NCI-H2081 treated with DMSO at 0.1 percent for 48 hours (cell line): ENCODE measurements at places on chromosomes 12 and 14.
A peak's percentile ranks its signal among the peaks of the same experiment; 100 is the strongest.

GRCh38 chr14:91911474-91912032, 35.9 kb downstream of the FBLN5 start:
- DNase-seq, result no peak

GRCh38 chr14:53955671-53956426, 776 bp downstream of the BMP4 start:
- DNase-seq, result no peak

GRCh38 chr12:68370006-68370590, 37.9 kb upstream of the MDM1 start:
- DNase-seq, result no peak

GRCh38 chr12:74641694-74642093, 104.1 kb downstream of the ATXN7L3B start:
- DNase-seq, result no peak

GRCh38 chr12:53949631-53950436, 4.9 kb upstream of the HOXC12 start:
- DNase-seq, result no peak

DNA sequence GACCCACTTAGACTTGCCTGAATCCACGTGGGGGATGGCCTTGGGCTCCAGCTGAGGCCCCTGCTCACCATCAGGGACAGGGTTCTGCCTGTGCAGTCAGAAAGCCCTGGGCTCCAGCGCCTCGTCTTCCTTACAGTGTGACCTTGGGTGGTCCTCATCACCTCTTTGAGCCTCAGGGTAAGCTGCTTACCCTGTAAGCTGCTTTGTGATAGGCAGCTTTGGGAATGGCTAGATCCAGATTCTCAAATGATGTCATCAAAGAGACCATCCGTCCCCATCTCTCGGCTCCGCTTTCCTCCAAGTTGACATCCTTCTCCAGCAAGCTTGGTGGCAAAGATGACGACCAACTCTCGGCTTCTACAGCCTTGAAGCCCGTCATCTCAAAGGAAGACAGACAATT, 127.0 kb downstream of the ADCK1 start:
- no peak for DNase-seq

DNA sequence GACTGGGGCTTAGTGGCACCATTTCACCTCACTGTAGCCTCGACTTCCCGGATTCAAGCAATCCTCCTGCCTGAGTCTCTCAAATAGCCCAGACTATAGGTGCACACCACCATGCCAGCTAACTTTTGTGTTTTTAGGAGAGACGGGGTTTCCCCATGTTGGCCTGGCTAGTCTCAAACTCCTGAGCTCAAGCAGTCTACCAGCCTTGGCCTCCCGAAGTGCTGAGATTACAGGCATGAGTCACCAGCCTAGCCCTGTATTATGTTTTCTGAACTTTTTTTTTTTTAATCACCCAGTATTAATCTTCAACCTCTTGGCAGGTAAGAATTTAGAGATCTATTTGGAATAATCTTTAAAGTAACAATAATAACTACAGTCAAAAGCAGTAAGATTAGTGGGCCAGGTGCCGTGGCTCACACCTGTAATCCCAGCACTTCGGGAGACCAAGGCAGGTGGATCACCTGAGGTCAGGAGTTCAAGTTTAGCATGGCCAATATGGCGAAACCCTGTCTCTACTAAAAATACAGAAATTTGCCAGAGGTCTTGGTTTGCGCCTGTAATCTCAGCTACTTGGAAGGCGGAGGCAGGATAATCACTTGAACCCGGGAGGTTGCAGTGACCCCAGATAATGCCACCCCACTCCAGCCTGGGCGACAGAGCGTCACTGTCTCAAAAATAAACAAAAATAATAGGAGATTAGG, 8.6 kb downstream of the NANOG start:
- no peak for DNase-seq

GRCh38 chr14:20409226-20409625, 4.1 kb downstream of the TEP1 start:
- no peak for DNase-seq

DNA sequence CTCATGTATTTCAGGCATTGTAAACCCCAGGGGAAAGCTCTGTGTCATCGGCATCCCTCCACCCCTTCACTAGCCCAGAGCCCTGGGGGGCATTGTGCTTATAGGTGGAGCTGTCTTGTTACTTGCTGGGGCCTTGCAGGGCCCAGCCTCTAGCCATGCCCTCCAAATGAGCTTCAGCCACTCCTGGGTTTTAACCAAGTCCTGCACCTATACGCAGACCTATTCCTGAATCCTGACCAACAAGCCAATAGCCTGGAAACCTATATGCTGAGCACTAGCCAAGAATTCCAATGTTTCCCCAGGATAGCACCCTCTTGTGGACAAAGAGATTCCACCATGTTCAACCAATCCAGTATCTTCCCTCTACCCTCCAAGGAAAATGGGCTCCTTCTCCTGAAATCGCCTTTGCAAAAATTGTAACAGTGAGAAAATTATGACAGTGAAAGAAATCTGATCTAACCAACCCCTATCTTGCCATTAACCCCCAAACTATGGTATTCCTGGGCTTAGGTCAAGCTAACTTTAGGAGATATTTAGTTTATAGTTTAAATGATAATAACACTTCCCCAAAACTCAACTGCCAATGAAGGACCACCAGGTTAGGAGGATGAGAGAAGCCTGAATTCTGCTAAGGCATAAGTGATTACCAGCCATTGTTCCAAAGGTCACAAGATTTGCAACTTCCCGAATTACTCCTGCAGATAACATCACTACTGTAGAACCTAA, 55.5 kb downstream of the TTC7B start:
- peak; percentile 6 for DNase-seq

DNA sequence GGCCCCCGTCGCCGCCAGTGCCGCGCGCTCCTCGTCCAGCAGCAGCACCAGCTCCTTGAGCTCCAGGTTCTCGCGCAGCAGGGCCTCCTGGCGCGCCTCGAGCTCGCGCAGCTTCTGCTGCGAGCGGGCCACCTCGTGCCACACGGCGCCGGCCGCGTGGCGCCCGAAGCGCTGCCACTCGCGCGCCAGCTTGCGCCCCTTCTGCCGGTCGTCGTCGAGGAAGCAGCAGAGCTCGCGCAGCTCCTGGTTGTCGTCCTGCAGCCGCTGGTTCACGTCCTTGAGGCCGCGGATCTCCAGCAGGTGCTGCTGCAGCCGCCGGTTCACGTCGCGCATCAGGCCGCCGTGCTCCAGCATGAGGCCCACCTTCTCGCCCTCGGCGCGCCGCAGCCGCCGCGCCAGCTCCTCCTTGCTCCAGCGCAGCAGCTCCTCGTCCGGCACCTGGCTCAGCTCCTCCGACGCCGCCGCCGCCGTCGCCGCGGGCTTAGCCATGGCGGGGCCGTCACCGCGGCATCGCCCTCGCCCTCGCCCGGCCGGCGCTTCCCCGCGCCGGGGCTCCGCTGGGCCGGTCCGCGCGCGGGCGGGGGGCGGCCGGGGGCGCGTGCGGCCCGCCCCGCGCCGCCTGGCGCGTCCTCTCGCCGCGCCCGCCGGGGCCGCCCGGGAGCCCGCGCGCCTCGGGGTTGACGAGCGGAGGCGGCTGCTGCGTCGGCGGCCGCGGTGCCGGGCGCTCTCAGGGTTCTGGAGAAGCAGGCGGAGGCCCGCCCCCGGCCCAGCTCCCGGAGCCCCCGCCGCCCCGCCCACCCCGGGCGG, at the start of gene CCDC85C:
Gene CCDC85C, minus strand, starts transcription at position 737 of the 807 bp plus-strand sequence. Its CDS starts 248 bp downstream, at position 489.
- no peak for DNase-seq

DNA sequence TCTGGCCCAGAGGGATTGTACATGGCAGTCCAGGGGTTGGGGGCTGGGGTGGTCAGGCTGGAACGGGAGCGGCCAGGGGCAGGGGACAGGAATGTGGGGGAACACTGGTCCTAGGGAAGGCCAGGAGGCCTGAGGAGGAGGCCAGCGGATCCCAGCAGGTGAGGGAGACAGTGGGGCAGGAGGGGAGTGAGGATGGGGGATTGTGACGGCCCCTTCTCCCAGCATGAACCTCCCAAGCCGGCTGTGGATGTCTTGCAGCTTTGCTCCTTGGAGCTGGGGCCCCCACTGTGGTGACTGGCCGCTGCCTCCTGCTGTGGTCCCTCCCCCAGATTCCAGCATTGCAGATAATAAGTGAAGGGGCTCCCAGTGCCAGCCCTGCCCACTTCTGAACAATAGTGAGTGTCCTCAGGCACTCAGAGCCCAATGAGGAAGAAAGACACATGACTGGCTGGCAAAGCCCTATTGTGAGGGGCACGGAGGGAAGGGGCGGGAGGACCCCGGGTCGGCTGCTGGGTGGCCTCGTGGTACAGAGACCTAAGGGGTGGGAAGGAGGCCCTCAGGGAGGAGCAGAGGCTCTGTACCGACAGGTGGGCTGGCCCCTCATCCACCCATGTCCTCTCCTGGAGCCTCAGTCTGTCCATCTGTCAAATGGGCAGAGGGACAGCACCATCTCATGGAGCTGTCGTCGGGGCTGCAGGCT, 215.0 kb downstream of the KIF26A start:
- DNase-seq, result no peak

- peak; percentile 100 for DNase-seq
Observed at GRCh38 chr12:16330560-16330959, 16.9 kb upstream of the MGST1 start.

DNA sequence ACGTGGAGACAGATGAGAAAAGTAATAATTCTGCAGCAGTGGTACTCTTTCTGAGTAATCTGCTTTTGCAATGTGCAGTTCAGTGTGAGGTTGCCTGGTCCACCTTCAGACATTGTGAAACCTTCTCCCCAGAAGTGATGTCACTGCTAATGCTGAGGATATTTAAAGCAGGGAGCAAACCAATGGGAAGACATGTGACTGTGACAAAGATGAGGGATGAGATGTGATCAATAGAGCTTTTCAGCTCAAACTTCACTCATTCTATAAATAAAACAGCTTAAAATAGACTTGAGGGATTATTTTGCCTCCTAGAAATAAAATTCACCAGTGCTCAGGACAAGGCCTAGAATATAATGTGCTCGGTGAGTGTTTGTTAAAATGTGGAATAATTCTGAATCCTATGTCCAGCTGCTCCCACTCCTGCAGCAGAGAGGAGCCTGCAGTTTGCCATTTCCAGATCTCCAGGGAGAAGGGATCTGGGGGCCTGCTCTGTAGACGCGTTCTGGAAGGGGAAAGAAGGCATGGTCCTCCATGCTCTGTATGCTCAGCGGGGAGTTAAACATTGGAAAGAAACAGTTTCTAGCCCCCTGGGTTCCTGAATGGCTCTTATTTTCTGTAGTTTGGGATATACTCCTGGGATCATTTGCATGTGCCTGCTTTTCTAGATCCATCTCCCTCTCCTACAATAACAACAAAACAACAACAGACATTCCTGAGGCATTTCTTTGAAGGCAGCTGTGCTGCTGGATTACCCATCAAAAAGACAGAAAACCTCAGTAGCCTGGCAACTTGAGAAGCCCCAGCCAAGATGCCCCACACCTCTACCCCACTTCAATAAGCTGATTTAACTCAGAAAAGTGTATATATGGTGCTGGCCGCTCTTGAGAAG, 8.9 kb downstream of the SLC7A8 start:
- no peak for DNase-seq

GRCh38 chr14:105856676-105857219, 330.4 kb downstream of the TMEM121 start:
- DNase-seq, result no peak

- no peak for DNase-seq
Observed at GRCh38 chr12:110689281-110690126, 589 bp upstream of the HVCN1 start.

- no peak for DNase-seq
Observed at GRCh38 chr14:20524027-20524426, 18.7 kb downstream of the RNASE10 start.

- no peak for DNase-seq
Observed at GRCh38 chr12:84805474-84805858, 107.1 kb downstream of the SLC6A15 start.

GRCh38 chr14:95713596-95714371, at the start of gene TCL1A:
TSS of gene TCL1A (minus strand) at chr14:95714125. CDS start at chr14:95714066, 59 bp downstream.
- DNase-seq, result no peak

DNA sequence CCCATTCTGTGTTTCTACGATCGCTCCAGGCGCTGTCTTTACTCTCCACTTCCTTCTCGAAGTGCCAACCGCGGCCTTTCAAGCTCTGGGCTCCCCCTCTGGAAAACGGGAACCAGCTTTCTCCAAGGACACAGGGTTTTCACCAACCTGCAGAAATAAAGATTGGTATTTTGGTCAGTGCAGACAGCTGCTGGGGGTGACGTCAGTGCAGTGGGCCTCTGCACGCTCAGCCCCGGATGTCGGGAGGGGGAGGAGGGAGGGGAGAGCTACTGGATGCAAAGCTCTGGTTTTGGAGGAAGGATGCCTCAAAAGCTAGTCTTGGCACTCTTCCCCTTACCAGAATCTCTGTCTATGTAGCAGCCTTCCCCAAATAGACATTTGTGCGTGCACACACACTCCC, 19.9 kb downstream of the HRK start:
- DNase-seq, result no peak

DNA sequence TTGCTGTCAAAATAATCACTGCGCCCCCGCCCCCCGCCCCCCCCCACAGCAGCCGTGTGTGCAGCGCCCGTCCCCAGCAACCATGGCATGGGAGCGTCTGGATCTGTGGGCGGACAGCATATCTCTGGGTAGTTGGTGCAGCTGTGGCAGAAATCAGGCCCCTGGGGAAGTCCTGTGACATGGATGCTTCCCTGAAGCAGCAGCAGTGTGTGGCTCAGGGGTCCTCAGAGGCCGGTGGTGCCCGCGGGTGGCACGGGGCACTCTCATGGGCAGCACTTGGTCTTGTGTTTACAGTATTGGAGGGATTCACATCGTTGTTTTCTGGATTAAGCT, 19.2 kb downstream of the XRCC3 start:
- no peak for DNase-seq

DNA sequence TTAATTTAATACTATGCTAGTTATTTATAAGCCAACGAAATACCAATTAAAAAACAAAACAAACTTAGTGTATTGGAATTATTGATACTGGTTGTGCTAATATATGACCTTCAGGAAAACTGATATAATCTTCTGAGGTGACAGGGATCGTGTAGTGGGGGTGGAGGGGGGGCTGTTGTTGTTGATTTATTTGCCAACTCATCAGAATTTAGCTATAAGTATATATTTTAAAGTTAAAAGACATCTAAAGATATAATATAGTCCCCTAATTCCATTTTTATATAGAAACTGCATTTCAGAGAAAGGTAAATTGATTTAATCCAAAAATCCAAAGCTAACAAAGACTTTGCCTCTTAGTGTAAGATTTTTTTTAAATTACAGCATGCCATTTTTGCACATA, 210.5 kb downstream of the LRRK2 start:
- no peak for DNase-seq

GRCh38 chr14:73833530-73834260, 17.9 kb upstream of the PTGR2 start:
- no peak for DNase-seq

DNA sequence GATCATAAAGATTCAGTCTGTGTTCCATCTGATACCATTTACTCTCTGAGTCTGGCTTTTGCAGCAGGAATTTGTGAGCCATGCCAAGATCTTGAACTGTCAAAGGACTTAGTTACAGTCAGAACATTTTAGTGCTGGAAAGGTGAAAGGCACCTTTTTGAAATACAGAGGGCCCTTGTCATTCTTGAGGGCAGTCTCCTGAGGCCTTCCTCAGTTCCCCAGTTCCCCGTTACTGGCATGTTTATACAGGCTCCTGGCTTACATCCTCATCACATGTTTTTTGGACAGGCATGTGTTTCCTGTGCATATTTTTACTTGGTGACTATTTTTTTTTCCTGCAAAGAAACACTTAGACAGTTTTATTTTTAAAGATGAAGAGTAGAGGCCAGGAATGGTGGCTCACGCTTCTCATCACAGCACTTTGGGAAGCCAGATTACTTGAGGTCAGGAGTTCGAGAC, 21.0 kb downstream of the CFAP54 start:
- DNase-seq, result no peak

- DNase-seq, result no peak
Observed at GRCh38 chr12:117972301-117972700, 3.5 kb upstream of the KSR2 start.
